Activated gamma-delta T cell (primary cell): ENCODE measurements at places on chromosomes 3 and 15.

GRCh38 chr15:60083318-60083717 is 79.2 kb downstream of the FOXB1 start:
- DNase-seq, result no peak

- no peak for DNase-seq
These were observed 57.4 kb downstream of the LRTM1 start for GRCh38 chr3:54870423-54870822.

DNA sequence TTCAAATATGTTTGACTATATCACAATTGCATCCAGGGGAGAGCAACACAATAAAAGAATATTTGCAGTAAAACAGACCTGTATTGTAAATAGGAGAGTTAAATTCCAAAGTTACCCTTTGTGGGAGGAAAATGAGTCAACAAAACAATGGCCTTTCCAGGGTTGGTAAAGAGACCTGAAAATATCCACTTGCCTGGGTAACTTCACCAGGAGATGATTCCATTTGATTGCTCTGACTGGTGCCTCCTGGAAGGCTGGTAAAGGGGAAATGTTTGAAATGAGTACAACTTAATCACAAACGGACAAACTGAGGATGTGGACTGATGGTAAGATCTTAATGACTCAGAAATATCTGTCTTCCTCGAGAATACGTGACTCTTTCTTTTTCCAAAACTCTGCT is 43.6 kb upstream of the SRGAP3 start:
- DNase-seq, result no peak

DNA sequence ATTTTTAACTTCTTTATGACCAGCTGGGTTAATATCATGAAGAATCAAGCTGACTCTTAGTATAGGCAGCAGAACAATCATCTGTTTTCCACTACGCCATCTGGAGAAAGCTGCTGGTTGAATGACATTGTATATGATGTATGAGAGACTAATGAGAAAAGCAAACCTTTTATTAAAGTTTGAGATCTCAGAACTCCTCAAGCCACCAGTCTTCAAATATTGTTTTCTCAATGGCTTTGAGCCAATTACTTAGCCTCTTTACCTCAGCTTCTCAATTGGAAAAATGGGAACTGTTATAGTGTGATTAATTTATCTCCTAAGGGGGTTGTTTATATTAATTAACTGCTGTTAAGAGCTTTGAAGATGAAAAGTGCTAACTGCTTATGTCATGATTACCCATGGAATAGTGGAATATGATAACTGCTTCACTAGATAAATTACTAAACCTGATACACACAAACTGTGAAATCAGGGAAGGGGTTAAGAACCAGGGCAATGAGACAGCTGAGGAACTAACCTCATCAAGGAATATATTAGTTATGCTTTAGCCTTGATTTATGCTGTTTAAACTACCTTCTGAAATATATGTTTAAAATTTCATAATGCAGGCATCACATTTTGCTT is 330.1 kb downstream of the SOX2 start:
- DNase-seq, result no peak

DNA sequence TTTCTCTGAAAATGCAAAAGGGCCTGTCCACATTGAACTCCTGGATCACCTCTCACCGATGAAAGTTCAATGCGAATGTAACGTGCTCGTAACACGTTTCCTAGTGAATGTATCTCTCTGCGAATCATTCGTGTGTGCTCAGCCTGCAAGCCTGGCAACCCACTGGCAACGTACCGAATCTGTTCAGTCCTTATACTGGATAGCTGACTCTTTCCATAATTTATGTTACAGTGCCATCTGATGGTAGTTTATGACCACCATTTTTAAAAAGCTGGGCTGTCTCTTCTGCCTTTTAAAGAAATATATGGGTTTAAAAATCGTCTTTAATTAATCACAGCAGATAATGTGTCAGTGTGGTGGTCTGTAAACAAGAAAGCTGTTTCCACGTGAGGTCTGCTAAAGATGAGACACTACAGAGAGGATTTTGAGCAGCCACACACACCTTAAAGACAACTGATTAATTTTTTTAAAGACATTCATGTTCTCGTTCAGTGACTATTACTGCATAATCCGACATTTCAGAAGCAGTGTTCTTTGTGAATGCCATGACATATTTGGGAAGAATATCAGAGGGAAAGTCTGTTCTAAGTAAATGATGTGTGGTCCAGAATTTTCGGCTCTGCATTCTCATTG is 69.4 kb upstream of the FOXP1 start:
- no peak for DNase-seq

DNA sequence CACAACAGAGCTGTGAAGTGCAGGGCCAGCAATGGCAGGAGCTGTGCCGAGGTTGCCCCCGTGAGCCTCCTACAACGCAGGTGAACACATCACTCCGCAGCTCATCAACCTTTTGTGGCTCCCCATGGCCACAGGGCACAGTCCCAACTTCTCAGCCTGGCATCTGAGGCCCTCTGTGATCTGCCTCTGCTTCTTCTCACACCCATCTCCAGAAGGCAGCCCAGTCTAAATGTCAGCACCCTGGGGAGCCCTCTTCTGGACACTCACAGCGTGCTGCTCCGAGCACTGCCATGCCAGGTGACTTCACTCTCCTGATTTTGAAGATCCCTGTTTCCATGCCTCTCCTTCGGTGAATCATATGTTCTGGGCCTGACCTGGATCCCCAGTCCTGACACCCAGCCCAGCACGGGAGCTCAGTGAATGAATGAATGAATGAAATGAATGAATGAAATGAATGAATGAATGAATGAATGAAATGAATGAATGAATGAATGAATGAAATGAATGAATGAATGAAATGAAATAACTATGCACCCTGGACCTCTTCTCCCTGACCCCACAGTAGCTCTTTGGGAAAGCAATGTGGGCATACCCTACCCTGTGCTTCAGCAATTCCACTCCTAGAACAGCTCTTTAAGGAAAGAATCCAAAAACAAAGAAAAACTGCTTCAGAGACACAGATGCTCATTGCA is 17.9 kb upstream of the SKIC8 start:
- no peak for DNase-seq

DNA sequence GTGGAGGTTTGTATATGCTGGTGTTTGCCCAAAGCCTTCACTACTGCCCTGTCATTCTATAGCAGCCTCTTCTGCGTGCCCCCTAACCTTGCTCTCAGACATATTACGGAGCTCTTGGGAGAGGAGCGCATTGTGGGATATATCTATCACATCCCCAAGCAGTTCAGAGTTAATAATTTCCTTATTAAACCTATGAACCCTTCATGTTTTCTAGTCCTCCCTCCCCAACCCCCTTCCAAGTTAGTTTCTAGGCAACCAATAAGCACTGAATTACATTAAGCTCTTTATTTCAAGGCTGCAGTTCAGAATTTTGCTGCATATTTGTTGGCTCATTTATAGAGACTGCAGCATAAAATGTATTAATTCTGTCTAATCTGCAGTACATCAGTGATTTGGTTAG is 57.3 kb upstream of the GRM7 start:
- DNase-seq, result no peak

DNA sequence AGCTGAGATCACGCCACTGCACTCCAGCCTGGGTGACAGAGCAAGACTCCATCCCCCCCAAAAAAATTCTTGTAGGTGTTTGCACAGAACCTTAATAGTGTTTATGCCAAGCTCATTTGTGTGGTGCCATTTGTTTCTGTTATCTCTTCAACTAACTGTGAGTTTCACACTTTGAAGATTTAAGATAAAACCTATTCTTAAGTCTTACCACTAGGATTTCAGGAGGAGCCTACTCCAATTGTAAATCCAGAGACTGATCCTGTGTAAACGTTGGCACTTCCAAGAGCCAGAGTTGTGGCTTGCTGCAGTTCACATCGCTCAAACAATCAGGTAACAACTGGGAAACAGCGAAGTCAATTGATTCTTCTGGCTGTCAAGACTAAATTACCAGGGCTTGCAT is 242.4 kb upstream of the SATB1 start:
- no peak for DNase-seq

- no peak for DNase-seq
These were observed 243.5 kb downstream of the MFSD1 start for GRCh38 chr3:159045279-159045885.

GRCh38 chr15:87707071-87707470 is 549.5 kb downstream of the NTRK3 start:
- no peak for DNase-seq

GRCh38 chr3:87236093-87236492 is 9.0 kb downstream of the CHMP2B start:
- no peak for DNase-seq

- DNase-seq, result no peak
These were observed 1.0 kb downstream of the RASSF1 start for GRCh38 chr3:50339485-50340146.

DNA sequence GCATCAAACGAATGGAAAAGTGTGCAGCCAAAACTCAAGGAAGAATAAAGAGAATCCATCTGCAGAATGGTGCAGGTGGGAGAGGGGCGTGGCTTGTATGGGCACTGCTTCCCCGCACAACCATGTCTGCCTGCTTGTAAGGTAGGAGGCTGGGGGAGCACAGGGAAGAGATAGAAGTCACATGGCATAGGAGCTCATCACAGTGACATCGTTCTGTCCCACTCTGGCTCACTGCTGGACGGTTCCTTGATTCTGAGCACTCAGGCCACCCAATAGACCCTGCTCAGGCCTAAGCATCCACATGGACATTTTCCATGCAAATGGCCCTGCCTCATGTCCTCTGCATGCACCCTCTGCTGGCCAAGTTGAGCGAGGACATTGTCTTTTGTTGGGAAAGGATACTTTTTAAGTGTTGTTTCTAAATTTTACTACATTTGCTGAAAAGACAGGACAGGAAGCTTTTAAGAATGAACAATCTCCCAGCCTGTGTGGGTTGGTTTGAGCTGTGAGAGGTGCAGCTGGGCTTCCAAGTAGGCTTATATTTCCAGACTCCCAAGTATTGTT is 3.1 kb downstream of the MYLK start:
- DNase-seq, result no peak

GRCh38 chr3:114418724-114419543 is 125.1 kb downstream of the TIGIT start:
- DNase-seq, result no peak

GRCh38 chr3:134625462-134625861 is 25.4 kb downstream of the KY start:
- DNase-seq, result no peak

GRCh38 chr3:14273901-14274611 is 95.4 kb downstream of the LSM3 start:
- DNase-seq, result no peak

DNA sequence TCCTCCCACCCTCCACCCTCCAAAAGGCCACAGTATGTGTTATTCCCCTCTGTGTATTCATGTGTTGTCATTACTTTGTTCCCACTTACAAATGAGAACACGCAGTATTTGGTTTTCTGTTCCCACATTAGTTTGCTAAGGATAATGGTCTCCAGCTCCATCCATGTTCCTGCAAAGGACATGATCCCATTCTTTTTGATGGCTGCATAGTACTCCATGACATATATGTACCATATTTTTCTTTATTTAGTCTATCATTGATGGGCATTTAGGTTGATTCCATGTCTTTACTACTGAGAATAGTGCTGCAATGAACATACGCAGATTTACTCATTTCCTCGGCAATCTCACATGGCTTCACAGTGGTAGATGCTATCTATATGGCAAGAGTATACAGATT is 453.6 kb upstream of the CFAP20DC start:
- DNase-seq, result no peak

- DNase-seq, result no peak
These were observed 751.9 kb downstream of the ROBO1 start for GRCh38 chr3:79015854-79016253.

GRCh38 chr3:196617256-196617655 is 22.2 kb upstream of the NRROS start:
- no peak for DNase-seq

GRCh38 chr3:73561494-73561893 is 63.2 kb downstream of the PDZRN3 start:
- no peak for DNase-seq

GRCh38 chr15:40235201-40235885 is 3.5 kb upstream of the PAK6 start:
- no peak for DNase-seq

GRCh38 chr3:124552224-124552623 is 178.0 kb upstream of the UMPS start:
- no peak for DNase-seq

DNA sequence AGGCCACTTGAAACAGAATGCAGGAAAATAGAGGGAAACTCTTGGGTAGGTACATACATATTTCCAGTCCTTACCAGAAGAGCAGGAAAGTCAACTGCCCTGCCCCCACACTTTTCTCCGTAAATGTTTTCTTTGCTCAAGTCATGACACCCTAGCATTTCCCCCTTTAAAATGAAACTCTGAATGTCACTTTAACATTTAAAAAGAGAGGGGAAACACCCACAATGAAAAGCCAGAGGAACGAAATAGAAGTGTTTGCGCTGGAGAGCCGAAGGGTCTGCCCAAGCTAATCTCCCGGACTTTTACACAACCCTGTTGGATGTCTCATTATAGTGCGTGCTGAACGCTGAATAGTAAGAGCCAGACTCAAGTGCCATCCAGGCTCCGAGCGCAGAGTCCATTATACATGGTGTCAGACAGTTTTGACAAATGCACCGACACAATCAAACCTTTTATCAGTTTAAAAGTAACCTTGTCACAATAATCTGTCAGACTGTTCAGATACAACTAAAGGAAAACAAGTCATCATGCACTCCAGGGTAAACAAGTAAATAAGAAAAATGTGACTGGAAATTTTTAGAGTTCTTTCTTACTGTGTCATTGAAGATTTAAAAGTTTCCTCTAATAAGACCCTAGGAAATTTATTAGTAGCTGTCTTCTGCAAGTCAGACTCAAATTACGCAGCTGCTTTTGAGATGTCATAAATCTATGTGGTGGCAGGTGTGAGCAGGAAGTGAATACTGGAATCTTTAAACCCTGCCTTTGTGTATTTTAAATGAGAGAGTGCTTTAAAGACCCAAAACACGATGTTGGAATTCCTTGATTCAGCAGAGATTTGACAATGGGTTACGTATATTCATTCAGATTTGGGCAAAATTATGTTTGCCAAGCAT is 159.8 kb downstream of the RBMS3 start:
- DNase-seq, result no peak

GRCh38 chr15:72722071-72722696 is 36.2 kb downstream of the BBS4 start:
- no peak for DNase-seq

- DNase-seq, result no peak
These were observed 30.8 kb downstream of the MEX3B start for GRCh38 chr15:82014989-82015388.
